ENCODE measurements at places on chromosomes 11 and 22.

GRCh38 chr22:43532301-43533155 is 120.7 kb downstream of the MPPED1 start:
- no peak for DNase-seq

- no peak for DNase-seq
Measured at GRCh38 chr11:17472467-17472866, 4.2 kb downstream of the ABCC8 start.

DNA sequence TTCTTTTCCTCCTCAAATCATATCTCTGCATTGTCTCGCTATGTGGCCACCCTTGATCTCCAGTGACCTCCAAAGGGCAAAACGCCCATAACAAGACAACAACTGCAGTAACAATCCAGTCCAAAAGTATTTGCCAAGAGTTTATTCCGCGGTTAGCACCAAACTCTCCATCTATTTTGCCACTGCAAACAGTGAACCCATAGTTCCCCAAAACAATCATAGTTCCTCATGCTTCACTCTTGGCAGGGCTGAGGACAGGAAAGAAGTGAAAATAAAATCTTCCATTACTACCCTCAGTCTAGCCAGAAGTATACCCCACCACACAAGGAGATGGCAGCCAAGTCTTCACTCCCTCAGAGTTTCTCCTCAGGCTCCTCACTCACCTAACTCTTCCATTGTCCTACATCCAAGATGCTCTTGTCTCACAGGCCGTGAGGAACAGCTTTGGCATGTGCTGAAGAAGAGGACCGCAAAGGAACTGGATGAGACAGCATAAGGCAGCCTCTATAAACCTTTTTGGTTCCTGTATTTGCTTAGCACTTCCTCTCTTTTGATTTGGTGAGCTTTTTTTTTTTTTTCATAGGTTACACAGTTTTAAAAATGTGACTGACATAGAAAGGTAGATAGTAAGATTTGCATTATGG is at the start of gene LPXN:
TSS of gene LPXN (minus strand) at position 480 of the 644 bp plus-strand sequence. CDS start at position 396, 84 bp downstream.
- peak; percentile 7 for DNase-seq

DNA sequence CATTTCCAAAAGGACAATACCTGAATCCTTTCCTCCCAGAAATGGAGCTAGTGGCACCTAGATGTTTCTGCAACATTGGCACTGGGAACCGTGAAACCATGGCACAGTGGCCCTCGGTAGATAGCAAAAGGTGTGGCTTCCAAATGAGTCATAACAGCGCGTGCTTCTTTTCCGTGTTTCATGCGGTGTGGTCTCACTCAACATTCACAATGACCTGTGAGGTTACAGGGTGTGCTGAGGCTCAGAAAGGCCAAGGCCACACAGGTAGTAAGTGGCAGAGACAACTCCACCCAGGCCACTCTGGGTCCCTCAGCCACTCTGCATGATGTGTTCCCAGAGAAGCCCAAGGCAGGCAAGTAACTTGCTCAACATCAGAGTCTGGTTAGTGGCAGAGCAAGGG is 67.4 kb downstream of the TP53I11 start:
- DNase-seq = no peak

DNA sequence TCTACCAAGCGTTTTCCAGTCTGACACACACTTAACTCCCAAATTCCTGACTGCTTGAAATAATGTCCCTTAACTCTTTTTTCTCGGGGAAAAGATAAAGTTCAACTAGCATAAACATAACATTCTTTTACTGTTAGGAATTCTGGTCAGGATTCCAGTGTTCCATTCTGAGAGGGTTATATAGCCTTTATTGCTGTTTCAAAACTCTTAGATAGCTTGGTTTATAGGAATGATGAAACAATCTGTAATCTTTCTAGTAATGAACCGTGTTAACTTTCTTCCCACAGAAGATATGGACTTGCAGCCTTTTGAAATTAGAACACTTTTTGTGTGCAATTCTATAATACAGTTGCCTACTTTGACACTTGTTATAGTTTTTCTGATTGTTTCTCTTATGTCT is 8.6 kb downstream of the REXO2 start:
- DNase-seq = no peak

- no peak for DNase-seq
Measured at GRCh38 chr11:61820174-61820573, 3.4 kb upstream of the FADS1 start.

GRCh38 chr11:71322192-71322735 is 69.9 kb upstream of the SHANK2 start:
- no peak for DNase-seq

- DNase-seq = no peak
Measured at GRCh38 chr22:23820748-23821211, 18.0 kb downstream of the DERL3 start.

DNA sequence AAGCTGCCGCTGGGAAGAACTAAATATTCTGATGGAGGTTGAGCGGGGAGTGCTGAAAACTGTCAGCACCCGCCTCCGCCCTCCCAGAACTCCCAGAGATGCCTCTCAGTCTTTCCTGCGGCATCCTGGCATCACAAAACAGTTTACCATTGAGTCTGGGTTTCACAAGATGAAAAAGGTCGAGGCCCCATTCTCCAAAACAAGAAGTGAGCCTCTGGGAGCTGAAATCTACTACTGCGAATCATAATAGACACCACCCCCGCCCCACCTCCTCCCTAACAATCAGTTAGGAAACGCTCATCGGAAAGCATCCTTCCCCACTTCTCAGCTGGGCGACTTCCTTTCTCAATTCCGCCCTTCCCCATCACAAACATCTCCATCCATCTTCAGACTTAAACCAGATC is 1.0 kb downstream of the SUN2 start:
- DNase-seq = no peak

GRCh38 chr22:43154887-43155536 is 3.7 kb downstream of the TSPO start:
- DNase-seq = no peak

DNA sequence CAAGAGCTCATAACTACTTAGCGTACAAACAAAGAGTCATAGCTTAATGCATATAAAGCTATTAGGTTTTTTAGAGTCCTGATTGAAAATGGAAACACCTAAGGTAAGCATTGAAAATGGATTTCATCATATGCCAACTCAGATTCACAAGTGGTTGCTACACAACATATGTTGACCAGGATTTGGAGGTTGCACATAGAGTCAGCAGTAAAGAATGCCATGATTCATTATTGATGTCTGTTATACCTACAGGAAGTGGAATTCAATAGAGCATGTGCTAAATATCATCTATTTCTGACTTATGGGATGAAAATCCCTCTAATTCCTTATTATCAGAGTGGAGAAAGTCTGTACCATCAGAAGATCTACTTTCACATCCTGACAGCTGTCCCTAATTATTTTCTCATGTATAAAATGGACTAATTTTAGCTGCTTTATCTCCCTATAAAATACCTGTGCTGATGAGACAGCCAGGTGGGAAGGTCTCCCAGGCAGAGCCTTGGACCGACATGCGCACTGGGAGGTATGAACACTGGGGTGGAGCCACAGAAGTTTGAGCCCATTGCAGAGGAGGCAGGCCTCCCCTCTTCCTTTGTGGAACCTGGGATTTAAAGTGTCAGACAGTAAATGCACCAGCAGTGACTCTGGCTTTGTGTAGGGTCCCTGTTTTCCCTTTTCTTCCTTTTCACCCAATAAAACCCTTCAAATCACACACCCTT is 204.2 kb downstream of the AASDHPPT start:
- DNase-seq = peak; percentile 83

- DNase-seq = peak; percentile 38
Measured at GRCh38 chr11:75547617-75548058, 14.4 kb upstream of the SERPINH1 start.

- no peak for DNase-seq
Measured at GRCh38 chr11:74662487-74663103, 68.6 kb downstream of the CHRDL2 start.

DNA sequence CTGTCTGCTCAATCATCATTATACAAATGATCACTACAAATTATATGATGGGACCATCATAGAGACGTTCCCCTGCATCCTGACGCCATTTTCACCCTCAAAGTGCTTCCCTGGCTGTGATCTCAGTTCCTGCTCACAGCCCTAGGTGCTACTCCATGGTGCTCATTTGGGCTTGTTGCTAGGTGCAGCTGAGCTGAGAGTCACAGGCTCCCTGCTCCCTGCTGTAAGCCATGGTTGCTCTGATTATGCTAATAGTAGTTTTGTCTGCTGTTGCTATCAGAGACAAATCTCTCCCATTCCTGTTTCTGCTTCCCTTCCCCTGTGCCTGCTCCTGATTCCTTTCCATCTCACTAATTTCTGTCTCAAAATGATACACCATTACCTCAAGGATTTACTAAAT is 474.3 kb downstream of the METTL15 start:
- DNase-seq = no peak

GRCh38 chr22:42389143-42389542 is 43.1 kb downstream of the NFAM1 start:
- no peak for DNase-seq

DNA sequence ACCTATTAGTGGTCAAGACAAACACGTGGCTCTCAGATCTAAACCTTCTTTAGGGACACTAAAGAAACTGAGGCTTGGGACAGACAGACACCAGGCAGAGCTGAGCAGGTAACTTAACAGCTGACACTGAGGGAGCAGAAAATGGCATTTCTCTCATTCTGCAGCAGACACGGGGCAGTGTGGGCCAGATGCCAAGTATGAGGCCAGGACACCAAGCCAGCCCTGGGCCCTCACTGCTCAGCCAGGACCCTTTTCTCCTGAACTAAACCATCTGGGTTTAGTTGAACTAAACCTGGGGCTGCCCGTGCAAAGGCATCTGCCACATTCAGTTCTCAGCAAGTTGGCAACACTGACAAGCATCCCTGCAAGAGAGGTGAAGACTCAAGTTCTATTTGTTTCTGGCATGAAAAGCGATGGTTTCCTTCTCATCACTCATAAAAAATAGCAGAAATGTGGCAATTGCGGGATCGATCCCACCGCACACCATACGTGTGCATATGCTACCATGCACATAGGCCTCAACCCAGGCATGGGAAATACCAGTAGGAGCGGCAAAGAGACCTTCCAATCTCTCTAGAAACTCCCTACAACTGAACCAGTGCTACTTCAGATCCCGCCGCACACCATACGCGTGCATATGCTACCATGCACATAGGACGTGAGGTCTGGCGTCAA is 100.1 kb upstream of the BID start:
- no peak for DNase-seq

DNA sequence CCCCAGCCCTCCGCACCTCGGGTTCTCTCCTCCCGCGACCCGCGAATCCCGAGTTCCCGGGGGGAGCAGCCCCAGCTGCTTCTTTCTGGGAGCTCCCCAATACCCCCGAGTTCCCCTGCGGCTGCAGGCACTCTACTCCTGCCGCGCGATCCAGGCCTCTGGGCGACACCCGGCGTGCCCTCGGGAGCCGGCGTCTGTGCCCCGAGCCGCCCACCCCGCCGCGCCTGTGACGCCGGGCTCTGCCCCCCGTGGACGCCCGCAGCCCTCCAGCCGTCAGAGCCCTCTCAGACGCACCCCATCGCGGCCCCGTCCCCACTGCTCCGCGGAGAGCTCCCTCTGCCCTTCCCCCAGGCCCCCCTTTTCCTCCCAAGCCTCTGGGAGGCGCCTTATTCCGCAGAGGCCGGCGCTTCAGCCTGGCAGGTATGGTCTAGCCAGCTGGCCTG is 422 bp downstream of the GLB1L2 start:
- no peak for DNase-seq

DNA sequence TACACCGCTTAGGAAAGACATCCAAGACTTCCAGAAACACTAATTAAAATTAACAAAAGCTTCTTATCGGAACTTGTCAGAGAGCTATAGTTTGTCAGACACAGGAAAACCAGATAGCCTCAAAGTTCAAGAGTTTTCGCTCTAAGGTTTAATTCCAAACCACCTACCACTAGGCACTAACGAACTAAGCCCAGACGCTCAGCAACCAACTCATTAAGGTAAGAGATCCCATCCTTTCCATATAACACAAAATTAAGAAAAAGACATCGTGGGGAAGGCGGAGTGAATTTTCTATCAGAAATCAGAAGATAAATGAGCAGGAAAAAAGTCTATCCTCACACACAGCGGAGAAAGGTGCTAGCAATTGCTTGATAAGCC is 382 bp downstream of the IMMP1L start:
- no peak for DNase-seq

DNA sequence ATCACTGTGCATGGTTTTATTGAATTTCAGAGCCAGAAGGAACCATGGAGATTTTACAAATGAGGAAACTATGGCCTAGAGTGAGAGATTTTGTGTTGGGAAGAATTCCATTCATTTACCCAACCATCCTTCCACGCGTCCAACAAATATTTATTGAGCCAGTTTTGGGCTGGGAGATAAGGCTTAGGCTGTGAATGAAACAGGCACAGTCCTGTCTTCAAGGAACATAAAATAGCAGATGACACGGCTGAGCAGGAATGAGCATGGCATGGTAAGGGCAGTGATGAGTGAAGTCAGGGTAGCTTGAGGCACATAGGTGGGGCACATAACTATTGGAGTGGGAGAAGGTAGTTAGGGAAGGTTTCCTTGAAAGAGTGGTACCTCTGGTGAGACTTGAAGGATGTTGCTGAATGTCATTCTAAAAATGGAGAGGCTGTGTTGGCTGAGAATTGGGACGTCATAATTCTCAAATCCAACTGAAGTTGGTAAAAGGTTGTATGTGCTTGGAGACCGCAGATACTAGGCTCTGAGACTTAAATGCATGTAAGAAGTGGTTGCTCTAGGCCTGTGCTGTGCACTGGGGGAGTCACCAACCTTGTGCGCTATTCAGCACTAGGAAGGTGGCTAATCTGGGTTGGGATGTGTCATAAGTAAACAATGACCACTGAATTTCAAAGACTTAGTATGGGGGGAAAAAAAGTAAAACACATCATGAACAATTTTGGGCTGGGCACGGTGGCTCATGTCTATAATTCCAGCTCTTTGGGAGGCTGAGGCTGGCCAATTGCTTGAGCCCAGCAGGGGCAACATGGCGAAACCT is 51.9 kb downstream of the TEAD1 start:
- no peak for DNase-seq

- DNase-seq = no peak
Measured at GRCh38 chr11:72015511-72016061, 16.9 kb downstream of the IL18BP start.

- no peak for DNase-seq
Measured at GRCh38 chr11:4926608-4927007, 2.5 kb upstream of the OR51G1 start.

DNA sequence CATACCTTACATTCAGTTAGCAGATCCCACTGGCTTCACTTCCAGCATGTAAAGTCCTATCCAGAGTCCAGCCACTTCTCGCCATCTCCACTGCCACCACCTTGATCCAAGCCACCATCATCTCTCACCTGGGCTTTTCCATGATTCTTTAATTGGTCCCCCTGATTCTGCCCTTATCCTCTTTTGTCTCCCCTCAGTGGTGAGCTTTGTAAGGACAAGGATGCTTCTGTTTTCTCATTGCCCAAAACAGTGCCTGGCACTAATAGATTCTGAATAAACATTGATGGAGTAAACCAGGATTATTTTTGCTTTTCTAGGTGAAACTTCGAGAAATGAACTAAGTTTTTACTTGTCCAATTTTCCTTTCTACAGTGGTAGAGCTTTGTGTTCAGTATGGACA is 4.4 kb downstream of the POLA2 start:
- DNase-seq = no peak

Measured in SW 1271 (cell line).